ENCODE measurements at places on chromosomes 13 and 19.
A peak's percentile ranks its signal among the peaks of the same experiment; 100 is the strongest.

DNA sequence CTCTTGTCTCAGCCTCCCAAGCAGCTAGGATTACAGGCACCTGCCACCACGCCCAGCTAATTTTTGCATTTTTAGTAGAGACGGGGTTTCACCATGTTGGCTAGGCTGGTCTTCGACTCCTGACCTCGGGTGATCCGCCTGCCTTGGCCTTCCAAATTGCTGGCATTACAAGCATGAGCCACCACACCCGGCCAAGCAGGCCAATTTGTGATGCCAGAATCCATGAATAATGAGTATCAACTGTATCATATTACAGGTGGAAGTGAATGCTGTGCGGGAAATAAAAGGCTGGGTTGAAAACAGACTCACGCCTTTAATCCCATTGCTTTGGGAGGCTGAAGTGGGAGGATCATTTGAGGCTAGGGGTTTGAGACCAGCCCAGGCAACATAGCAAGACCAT is 3.6 kb upstream of the NFILZ start:
- no peak for DNase-seq

GRCh38 chr19:5001615-5002014 is 32.7 kb downstream of the KDM4B start:
- DNase-seq = peak; percentile 21

DNA sequence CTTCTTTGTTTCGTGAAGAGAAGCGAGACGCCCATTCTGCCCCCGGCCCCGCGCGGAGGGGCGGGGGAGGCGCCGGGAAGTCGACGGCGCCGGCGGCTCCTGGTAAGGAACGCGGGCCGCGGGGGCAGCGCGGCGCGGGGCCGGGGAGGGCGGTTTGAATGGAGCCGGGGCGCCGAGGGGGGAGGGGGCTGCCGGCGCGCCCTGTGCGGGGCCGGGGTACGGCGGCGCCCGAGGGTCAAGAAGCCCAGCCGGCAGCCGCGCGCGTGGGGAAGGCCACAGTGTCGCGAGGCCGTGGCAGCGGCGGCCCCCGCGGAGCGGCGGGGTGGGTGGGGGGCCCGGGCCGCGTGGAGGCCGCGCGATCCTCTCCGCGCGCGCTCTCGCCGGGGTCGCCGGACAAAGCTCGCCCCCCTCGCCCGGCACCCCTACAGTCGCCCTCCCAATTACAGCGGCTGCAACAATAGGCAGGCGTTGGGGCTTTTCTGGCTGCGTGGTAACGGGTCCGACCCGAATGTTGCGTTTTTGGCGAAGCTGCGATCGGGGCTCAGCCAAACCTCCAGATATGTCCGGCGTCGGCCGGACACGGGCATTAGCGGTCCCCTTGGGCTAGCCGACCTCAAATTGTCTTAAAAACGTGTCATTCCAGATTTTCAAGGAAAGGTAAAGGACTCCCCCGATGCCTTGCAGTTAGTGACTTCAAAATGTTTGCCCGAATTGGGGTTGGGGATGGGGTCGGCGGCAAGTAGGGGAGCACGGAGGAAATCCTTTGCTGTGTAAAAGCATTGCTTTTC is 437 bp downstream of the SMARCA4 start:
- no peak for DNase-seq

GRCh38 chr19:1765904-1766799 is 12.8 kb downstream of the ONECUT3 start:
- DNase-seq = no peak

DNA sequence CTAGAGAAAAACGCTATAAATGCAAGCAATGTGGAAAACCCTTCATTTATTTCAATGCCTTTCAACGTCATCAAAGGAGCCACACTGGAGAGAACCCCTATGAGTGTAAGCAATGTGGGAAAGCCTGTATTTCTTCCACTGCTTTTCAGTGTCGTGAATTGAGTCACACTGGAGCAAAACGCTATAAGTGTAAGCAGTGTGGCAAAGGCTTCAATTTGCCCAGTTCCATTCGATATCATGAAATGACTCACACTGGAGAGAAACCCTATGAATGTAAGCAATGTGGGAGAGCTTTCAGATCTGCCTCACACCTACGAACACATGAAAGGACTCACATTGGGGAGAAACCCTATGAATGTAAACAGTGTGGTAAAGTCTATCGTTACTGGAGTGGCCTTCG is 27.4 kb downstream of the ZNF20 start:
- no peak for DNase-seq

- DNase-seq = no peak
These were observed 204.9 kb downstream of the USP12 start for GRCh38 chr13:26966701-26967080.

- DNase-seq = no peak
These were observed 919 bp downstream of the GTF3A start for GRCh38 chr13:27425158-27425917.

DNA sequence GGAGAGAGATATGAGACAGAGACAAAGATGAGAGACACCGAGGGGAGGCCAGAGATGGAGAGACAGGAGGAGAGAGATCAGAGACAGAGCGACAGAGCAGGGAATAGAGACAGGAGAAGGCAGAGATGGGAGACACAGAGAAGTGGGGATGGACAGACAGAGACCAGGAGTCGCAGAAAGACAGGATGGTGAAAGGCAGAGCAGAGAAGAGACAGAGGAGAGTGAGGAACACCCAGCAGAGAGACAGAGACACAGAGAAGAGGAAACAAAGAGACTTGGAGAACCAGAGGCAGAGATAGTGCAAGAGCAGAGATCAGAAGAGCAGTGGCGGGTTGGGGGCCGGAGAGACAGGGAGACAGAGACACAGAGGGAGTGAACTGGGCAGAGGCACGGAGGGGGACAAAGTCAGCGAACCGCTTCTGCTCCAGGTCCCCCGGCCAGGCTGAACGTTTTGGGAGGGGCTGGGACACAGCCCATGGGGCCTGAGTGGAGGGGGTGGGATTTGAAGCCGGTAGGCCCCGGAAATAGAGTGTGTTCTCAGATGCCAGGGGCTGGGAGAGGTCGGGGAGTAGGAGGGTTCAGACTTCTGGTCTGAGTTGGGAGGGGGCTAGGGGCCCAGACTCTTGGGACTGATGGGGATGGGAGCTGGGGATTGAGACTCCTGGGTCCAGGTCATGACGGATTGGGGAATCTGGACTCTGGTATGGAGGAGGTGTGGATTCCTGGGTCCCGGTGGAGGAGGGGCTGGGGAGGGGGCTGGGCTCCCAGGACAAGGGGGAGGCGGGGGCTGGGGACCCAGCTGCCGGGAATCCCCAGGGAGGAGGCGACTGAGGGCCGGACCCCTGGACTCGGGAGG is 654 bp downstream of the ZNF579 start:
- no peak for DNase-seq

- DNase-seq = no peak
These were observed 5.0 kb downstream of the SOX1 start for GRCh38 chr13:112071723-112072533.
